ENCODE measurements at places on chromosomes 1 and 21.
A peak's percentile ranks its signal among the peaks of the same experiment; 100 is the strongest.

DNA sequence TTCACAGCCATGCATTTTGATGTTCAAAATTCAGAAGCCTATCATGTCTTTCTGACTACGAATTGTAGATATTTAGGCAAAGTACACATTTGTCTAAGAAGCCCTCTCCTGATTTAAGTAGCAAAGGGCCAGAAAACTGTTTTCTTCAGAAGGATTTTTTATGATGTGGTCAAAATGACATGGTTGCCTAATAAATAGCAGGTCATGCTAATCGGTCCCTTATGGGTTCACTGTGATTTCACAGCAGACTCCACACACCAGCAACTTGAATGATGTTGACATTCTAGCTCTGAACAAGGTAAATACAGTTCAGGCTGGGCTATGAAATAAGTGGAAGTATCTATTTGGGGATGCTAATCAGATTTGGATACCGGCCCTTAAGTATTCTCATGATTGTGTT lies 178.7 kb upstream of the DPYD start:
- no peak for DNase-seq

GRCh38 chr1:239987103-239987745 lies 104.5 kb upstream of the FMN2 start:
- peak; percentile 48 for DNase-seq

GRCh38 chr1:180976732-180977357 lies 45.8 kb downstream of the STX6 start:
- no peak for DNase-seq

- no peak for DNase-seq
These were observed 132.6 kb downstream of the ETS2 start for GRCh38 chr21:38938343-38938742.

- no peak for DNase-seq
These were observed 397.4 kb downstream of the PTPRU start for GRCh38 chr1:29633771-29634170.

GRCh38 chr1:39358491-39358890 lies 132.9 kb upstream of the BMP8A start:
- DNase-seq: no peak

DNA sequence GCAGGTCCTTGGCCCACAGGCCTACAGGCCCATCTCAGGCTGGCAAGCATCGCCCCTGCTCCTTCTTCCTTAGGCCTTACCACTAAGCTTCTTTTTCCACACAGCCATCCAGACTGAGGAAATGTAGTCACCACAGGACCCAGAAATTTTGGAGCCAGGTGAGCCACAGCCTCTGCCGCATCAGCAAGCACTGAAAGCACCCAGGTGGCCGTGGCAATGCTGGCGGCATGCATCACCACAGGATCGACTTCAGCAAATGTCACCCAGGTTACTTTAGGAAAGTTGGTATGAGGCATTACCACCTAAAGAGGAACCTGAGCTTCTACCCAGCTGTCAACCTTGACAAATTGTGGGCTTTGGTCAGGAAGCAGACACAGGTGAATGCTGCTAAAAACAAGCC lies 11.6 kb downstream of the PIGM start:
- no peak for DNase-seq

- no peak for DNase-seq
These were observed 209.5 kb downstream of the ZP4 start for GRCh38 chr1:237681210-237681609.

DNA sequence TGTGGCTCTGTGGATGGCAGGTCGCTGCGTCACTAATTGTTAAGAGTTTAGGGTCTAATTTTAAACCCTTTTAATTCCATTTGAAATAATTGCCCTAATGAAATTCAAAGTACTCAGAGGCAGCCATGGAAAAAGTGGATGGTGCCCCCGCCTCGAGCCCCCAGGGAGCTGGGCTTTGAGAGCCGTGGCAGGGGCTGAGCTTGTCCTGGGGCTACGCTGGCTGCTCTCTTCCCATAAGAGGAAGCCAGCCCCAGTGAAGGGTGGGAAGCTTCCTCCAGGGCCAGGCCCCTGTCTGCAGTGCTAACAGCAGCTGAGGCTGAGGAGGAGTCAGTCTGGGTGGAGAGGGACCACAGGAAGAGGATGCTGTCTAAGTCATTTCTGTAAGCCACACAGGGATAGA lies 315.0 kb upstream of the POU3F1 start:
- DNase-seq: no peak

DNA sequence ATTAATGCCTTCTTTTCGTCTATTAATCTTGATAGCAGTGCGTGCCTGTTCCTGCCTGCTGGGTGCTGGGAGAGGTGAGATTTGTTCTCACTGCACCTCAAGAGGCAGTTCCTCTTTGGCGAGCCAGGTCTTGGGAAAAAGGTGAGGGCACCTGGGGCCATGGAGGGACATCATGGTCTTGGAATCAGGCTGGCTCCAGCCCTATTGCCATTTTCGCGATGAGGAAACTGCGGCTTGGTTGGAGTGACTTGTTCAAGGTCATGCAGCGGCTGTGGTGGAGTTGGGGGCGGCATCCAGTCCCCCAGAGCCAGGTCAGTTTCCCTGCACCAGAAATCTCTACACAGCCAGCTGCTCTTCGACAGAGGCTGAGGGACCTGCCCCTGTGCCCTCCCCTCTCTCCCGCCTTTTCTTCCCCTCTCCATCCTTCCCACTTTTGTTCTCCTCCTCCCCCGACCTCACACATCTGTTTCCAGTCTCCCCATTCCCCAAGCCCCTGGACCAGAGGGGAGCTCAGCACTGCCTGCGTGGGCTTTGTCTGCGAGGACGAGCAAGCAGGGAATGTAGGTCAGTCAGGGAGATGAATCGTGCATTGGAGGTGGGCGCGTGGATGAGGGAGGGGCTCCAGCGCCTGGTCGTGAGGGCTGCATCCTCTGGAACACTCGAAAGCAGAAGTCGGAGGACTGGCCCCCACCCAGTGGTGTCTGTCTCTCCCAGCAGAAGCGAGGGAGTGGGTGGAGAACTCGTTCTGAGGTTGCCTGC lies 135.1 kb downstream of the ACTL8 start:
- DNase-seq: no peak

Measured in astrocyte of the spinal cord (primary cell).